Epithelial cell of esophagus (primary cell): ENCODE measurements at places on chromosomes 7 and 10.

DNA sequence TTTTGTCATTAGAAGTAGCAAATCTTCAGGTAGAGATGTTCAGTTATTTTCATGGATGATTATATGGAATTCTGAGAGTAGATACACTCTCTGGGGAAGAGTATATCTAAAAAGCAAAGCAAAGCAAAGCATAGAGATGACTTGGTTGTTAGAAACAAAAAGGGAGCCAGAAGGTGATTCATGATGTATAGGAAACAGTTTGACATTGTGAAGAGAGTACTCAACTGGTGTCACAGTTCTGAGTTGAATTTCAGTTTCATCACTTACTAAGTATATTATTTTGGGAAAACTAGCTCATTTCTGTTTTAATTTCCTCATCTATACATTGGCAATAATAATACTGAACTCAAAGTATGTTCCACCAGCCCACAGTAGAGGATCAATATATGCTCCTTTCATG lies 86.8 kb downstream of the SEMA3C start:
- peak; percentile 47 for DNase-seq

DNA sequence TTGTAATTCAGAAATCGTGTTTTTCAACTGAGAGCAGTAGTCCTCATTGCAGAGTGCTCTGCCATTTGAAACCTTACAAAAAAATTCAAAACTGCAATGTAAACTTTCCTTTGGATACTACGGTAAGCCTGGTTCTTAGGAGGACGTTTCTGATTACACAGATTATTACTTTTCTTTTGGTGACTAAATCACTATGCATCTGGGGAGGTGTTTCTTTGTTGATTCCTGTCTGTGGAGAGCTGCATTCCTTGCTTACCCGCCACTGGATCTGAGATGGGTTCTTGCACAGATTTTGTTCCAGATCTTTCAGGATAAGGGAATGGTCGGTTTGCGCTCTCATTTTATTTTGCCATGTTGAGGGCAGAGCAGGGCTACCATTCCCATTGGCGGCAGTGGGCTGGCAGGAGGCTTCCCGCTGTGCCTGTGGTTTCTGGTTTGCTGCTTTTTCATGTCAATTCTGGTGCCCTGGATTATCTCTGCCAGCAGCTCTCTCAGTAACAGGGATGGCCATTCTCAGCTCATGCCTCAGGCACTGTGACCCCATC lies 485.1 kb downstream of the GLRX3 start:
- no peak for DNase-seq

DNA sequence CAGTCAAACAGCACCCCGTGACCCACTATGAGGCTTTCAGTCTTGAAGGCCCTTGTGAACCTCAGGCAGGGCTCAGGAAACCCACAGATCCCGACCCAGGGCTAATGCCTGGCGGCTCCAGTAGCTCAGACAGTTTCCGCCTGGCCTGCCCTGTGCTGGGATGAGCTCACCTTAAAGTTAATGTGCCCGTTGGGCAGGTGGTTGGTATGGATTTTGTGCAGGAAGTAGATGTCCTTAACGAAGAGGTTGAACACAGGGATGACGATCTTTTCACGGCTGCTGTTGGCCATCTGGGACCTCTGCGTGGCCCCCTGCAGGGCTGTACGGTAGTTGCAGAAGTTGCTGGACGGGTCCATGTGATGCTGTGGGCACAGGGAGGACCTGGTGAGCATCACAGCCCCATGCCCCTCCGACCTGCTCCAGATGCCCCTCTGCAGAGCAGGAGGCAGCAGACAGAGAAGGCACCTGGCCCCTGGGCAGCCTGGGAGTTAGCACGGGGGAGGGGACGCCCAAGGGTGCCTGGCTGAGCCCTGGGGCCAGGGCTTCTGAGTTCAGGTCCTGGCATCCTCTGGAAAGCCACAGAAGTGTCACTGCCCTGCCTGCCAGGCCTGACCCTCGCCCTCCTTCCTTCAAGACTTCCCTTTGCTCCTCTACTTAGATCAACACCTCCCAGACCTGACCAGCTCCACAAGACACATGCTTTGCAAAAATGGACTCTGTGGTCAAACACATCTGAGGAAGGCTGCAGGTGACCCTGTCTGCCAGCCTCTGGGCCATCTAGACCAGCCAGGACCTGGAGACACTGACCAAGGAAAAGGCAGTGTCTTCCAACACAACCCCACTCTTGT lies 59.8 kb downstream of the CSGALNACT2 start:
- DNase-seq = peak; percentile 9

DNA sequence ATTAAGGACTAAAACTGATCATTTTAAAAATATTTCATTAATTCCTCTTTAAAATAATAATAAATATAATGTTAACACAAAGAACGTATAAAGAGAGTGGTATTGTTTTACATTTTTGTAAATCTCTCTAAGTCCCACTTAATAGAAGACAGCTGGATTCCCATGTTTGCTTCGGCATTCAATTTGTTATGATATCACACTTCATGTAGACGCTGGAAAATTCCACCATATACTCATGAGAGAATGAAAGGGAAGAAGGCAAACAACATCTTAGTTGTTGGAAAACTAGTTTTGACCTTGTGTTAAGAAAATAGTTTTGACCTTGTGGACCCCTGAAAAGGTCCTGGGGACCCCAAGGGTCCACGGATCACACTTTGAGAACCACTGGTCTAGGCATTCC lies 85.3 kb upstream of the MGMT start:
- no peak for DNase-seq

- DNase-seq = peak; percentile 67
Measured at GRCh38 chr7:46145412-46145811, 224.3 kb upstream of the IGFBP3 start.
